ENCODE measurements at places on chromosomes 6 and 20. TPM values are rescaled to one million over a fixed set of nuclear protein-coding genes. Genes with fewer than 3 reads are reported as not detected.
A peak's percentile ranks its signal among the peaks of the same experiment; 100 is the strongest.

DNA sequence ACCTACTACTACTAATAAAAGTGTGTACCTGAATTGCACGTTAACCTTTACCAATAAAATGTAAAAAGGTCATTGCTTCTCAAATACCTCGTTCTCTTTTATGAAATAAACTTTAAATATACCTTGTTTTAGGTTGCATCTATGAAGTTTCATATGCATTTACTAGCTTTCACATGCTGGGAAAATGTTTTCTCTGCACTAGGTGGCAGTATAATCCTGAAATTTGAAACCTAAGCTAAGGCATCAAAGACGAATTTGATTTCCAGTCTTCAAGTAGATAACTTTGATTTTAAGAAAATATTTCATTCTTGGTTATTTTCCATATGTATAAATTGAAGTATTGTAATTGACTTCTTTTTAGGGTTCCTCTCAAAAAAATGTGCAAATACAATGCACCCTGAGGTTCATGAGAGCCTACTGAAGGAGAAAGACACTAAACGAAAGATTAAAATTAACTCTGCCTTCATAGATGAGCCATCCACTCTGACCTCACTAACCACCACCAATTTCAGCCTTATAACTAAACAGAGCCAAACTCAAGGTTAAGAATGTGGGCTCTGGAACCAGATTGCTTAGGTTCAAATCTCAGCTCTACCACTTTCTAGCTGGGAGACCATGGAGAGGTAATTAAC lies 7.3 kb upstream of the COL9A1 start:
- DNase-seq = no peak
- no peaks in the 10 kb centered on the region for H3K27me3 ChIP-seq
- H3K36me3 ChIP-seq = no peaks in the 10 kb centered on the region
- no peaks in the 10 kb centered on the region for H3K4me1 ChIP-seq

- no peak for DNase-seq
- no peak overlapping the region for H3K27ac ChIP-seq
- H3K4me1 ChIP-seq = peaks cover 6% of the 10 kb centered on the region
- no peak overlapping the region for H3K4me3 ChIP-seq
- H3K36me3 ChIP-seq = no peaks in the 10 kb centered on the region
- no peaks in the 10 kb centered on the region for H3K27me3 ChIP-seq
These were observed 164.0 kb downstream of the GRM4 start for GRCh38 chr6:33981861-33982260.

DNA sequence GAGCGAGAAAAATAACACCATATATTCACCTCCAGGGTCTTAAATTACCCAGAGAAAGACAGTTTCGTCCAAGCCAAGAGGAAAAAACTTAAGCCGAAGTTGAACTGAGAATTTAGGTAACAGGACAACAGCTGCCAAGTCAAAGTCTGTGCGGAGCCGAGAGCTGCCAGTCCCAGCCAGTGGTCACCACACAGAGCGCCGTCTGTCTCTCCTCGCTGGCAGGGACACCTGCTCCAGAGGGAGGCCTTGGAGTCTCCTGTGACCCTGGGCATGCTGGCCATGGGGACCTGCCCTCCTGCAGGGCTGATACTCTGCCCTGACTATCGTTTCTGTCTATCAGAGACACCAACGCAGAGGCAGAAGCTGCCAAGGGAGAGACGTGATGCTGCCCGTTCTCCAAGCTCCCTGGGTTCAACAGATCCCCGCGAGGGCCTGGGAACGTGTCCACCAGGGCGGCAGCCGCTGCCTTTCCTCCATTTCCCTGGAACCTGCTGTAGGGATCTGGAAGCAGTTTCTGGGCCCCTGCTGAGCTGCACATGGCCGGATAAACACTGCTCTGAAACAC lies 341.3 kb downstream of the SMOC2 start:
- no peak for DNase-seq
- no peaks in the 10 kb centered on the region for H3K27me3 ChIP-seq
- no peaks in the 10 kb centered on the region for H3K36me3 ChIP-seq
- no peak overlapping the region for H3K4me3 ChIP-seq
- no peaks in the 10 kb centered on the region for H3K4me1 ChIP-seq

- DNase-seq = no peak
- H3K4me1 ChIP-seq = peaks cover 10% of the 10 kb centered on the region
- H3K36me3 ChIP-seq = no peaks in the 10 kb centered on the region
- no peak overlapping the region for H3K4me3 ChIP-seq
These were observed 12.1 kb downstream of the VEGFA start for GRCh38 chr6:43781941-43782704.

DNA sequence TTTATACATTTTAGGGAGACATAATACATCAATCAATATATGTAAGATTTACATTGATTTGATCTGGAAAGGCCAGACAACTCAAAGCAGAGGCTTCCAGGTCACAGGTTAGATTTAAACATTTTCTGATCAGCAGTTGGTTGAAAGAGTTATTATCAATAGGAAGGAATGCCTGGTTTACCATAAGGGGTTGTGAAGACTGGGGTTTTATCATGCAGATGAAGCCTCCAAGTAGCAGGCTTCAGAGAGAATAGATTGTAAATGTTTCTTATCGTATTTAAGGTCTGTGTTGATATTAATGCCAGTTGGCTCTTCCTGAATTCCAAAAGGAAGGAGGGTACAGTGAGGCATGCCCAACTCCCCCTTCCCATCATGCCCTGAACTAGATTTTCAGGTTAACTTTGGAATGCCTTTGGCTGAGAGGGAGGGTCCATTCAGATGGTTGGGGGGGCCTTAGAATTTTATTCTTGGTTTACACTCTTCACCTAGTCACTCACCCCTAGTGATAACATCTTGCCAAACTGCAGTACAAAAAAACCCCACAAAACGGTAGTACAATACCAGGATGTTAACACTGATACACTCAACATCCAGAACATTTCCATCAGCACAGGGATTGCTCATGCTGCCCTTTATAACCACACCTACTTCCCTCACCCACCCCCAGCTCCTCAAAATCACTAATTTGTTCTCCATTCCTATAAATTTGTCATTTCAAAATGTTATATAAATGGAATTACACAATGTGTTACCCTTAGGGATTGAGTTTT lies 259.6 kb upstream of the PLN start:
- H3K27me3 ChIP-seq = no peaks in the 10 kb centered on the region
- no peak for DNase-seq

TMEM151B gene
- total RNA-seq = 0.49 TPM

DNA sequence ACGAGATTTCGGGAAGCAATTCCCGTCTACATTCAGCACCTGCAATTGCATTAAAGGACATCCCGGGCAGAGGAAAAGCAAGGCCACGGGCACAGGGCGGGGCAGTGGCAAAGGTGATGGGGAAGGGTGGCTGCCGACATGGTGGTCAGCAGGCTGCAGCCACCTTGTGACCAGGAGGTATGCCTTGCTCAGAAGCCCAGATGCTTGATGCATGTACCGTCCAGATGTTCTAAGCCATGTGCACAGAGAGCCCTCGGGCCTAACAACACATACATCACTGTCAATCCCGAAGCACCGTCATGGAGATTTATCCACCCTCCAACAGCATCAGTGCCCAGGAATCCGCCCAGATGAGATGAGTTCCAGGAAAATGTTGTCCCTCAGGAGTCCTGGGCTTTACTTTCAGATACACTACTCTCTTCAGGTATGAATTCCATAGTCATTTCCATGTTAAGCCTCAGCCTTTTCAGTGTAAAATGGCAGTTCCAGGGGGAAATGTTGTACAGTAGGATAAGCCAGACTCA lies 77.8 kb upstream of the FRMD1 start:
- H3K27ac ChIP-seq = peak overlapping the region; percentile 63
- peaks cover 27% of the 10 kb centered on the region for H3K4me1 ChIP-seq
- H3K4me3 ChIP-seq = no peak overlapping the region
- DNase-seq = peak; percentile 77

CD93 gene
- total RNA-seq = 45.4 TPM

MUC22 gene
- 2.9 TPM for total RNA-seq

HLA-DMB gene
- 10.3 TPM for total RNA-seq

DNA sequence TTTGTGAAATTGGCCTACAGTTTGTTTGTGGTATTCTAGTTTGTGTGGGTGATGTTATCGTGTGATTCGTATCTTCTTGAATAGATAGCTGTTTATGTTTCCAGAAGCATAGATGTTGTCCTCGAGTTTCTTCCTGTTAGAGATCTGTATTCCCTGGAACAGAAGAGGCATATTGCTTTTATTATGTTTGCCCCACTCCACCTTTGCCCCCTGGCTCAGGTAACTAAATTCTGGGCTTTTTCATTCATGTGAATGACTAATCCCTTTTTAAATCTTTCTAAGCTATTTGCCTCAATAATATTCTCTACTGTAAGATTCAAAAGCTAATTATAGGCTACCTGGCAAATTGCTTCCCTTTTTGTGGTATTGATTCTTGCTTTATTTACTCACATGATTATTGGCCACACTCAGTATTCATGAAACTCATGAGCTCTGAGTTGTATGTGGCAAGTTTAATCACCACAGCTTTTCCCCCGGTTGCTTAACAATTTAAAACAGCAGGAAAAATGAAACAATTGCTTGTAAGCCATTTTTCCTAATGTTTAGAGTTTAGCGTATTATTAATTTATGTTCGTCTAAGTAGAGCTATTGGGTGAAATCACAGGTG lies 12.6 kb downstream of the RNF217 start:
- no peak for DNase-seq
- no peaks in the 10 kb centered on the region for H3K4me1 ChIP-seq
- H3K4me3 ChIP-seq = no peak overlapping the region
- H3K27ac ChIP-seq = no peak overlapping the region

GRCh38 chr6:37239950-37240713 lies 17.4 kb upstream of the TBC1D22B start:
- H3K27ac ChIP-seq = peak overlapping the region; percentile 76
- DNase-seq = peak; percentile 95
- peaks cover 40% of the 10 kb centered on the region for H3K4me1 ChIP-seq
- no peaks in the 10 kb centered on the region for H3K27me3 ChIP-seq

DNA sequence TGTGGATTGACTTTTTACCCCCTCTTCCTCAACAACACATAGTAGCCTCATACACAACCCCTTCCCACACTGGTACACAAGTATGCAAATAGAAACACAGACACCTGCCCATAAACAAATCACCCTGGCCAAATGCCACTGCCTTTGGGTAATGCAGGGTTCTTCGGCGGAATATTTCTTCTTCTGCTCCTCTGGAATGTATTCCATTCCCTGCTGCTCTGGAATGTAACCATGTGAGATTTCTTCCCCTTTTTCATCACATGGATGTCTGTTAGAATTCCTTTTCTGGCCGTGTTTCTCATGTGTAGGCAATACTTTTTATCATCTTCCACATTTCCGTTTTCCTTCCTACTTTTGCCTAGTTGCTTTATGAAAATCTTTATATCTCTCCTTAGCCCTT lies 76.1 kb upstream of the TPD52L1 start:
- no peak overlapping the region for H3K4me3 ChIP-seq
- H3K4me1 ChIP-seq = no peaks in the 10 kb centered on the region
- no peaks in the 10 kb centered on the region for H3K27me3 ChIP-seq
- no peak overlapping the region for H3K27ac ChIP-seq

DNA sequence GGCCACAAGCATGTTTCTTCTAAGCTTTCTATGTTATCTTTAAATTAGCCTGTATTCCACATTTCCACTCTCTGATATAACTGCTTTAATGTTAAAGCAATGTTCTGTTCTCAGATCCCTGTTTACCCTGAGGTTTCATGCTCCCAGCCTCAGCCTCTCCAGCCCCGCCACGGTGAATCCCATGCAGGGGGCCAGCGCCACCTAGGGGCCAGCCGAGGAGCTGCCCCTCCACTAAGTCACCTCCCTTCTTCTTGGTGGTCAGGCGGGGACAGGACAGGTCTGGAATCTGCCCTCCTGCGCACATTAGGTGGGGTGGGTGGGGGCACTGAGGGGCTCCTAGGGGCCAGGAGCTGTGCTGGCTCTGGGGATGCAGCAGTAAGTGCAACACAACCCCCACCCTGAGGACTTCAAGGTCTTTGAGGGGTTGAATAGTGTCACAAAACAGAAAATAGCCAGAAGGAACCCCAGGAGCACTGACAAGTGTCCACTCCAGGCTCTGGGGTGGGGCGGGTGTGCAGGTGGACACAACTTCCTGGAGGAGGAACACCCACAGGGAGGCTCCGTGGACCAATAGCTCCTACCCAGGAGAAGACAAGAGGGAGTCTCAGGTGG lies 61.6 kb downstream of the RAB44 start:
- H3K36me3 ChIP-seq = no peaks in the 10 kb centered on the region
- H3K27me3 ChIP-seq = no peaks in the 10 kb centered on the region
- H3K4me3 ChIP-seq = no peak overlapping the region
- H3K4me1 ChIP-seq = peaks cover 16% of the 10 kb centered on the region
- H3K27ac ChIP-seq = no peak overlapping the region

GRCh38 chr6:54710456-54710855 lies 136.1 kb upstream of the FAM83B start:
- H3K4me1 ChIP-seq = no peaks in the 10 kb centered on the region
- no peaks in the 10 kb centered on the region for H3K36me3 ChIP-seq
- DNase-seq = no peak
- no peaks in the 10 kb centered on the region for H3K27me3 ChIP-seq

GRCh38 chr6:53466257-53466656 lies 78.6 kb downstream of the GCLC start:
- no peak for DNase-seq
- no peaks in the 10 kb centered on the region for H3K36me3 ChIP-seq
- no peak overlapping the region for H3K4me3 ChIP-seq
- H3K27ac ChIP-seq = peak overlapping the region; percentile 20

RBPJL gene
- total RNA-seq = not detected

PTCRA gene
- not detected for total RNA-seq

DNA sequence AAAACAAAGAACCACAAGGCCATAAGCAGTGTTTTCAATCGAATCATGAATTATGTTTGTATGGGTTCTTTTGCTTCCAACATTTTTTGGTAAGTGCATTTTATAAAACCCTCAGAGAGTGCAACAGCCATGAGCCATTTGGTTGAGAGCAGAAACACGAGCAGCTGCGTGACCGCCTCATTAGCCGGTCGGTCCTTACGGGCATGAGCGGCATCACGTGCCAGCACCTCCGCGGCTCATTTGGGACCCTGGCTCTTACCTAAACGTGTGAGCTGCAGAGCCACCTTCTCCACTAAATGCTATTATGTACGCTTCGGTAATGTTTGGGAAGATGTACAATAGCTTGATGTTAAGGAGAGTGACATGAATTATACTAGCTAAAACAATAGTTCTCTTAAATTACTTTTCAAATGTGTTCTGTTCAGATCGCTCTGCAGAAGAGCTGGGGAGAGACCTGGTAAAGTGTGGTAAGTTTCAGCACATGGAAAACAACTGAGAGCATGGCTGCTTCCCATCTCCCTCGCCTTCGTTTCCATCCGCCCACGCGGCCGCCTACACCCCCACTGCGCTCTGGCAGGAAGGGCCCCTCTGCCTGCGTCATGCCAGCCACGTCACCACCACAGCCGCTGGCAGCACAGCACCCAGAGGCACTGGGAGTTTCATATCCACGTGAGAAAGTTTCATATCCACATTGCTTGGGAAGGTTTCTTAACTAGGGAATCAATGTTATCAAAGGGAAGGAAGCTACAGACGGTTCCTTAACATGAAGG lies 23.7 kb upstream of the PDE10A start:
- no peaks in the 10 kb centered on the region for H3K27me3 ChIP-seq
- H3K27ac ChIP-seq = no peak overlapping the region
- DNase-seq = no peak
- no peaks in the 10 kb centered on the region for H3K36me3 ChIP-seq
- no peaks in the 10 kb centered on the region for H3K4me1 ChIP-seq

FOXS1 gene
- not detected for total RNA-seq

Measured in vagina (tissue), 2 donors.